ENCODE measurements at places on chromosomes 3 and 15.

DNA sequence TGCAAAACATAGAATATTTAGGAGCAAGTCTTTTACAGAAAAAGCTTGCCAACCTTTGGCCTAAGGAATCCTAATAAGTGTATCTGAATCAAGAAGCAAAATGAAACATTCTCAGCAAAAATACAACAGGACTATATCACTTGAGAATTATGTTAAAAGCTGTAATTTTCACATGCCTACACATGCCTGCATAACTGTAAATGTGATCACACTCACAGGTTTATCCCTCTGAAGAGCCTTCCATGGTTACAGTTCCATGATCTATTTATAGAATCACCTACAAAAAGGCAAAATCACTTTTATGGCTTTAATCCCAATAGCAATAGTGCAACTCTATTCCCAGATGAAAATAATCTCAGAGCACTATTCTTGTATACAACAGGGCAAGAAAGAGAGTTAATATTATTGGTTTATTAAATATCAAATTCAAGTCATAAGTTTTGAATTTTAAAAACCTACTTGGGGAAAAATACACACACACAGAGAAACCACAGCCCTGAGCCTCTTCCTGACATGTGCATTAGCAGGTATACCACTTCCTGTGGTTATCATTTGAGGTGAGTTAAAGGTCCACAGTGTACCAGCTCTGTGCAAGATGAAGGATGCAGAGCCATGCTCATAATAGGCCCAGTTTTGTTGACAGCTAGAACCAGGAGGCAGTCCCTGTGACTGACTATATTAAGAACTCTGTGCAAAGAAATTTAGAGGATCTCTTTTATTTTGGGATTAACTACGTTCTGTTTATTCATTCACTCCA lies 252.5 kb upstream of the TGFBR2 start:
- no peak for DNase-seq

DNA sequence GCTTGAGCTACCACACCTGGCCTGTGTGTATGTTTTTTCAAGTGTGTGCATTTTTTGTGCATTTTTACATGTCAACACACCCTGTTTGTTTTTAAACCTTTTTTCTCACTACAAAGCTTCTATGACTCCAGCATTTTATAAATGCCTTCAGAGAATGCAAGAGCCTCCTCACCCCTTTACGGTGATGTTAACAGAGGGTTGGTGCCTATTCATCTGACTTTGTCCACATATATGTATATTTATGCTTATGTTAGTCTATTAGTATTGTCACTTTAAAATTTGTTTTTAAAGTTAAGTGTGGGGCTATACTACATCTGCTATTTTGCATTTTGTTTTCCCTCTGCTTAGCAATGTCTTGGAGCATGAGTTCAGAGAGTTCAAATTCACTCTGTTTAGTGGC lies 45.8 kb downstream of the EEFSEC start:
- no peak for DNase-seq

- DNase-seq, result no peak
These were observed 131.7 kb downstream of the CADM2 start for GRCh38 chr3:85090495-85090894.

GRCh38 chr3:39144095-39144747 lies 9.2 kb downstream of the CSRNP1 start:
- no peak for DNase-seq

GRCh38 chr3:119700920-119701734 lies 1.7 kb upstream of the CFAP91 start:
- no peak for DNase-seq

GRCh38 chr3:176971613-176972174 lies 225.6 kb downstream of the TBL1XR1 start:
- DNase-seq, result no peak

GRCh38 chr3:80806673-80807072 lies 954.8 kb downstream of the GBE1 start:
- no peak for DNase-seq

DNA sequence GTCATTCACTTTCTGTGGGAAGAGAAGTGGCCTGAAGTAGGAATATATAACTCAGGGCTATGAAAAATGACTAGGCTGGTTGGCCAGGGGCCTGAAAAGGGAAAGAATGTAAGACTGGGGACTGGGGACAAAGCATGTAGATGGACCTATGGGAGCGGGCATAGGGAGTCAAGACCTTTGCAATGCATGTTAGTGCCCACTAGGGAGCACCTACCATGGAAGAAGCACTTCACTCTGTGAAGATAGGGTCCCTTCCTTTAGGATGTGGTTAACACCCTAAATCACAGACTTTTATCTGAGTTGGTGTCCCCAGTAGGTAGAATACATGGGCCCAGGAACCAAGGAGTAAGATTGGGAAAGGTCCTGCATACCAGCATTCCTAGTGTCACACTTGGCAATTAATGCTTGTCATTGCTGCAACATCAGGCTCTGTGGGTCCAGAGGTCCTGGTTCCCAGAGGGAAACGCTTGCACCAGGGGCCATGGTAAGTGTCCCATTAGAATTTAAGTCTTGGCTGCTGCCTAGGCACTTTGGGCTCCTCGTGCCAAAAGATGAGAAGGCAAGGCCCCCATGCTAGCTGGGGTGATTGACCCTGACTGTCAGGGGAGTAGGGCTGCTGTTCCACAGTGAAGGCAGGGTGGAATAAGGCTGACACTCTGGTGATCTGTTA lies 79.6 kb downstream of the CRYGS start:
- DNase-seq, result no peak

DNA sequence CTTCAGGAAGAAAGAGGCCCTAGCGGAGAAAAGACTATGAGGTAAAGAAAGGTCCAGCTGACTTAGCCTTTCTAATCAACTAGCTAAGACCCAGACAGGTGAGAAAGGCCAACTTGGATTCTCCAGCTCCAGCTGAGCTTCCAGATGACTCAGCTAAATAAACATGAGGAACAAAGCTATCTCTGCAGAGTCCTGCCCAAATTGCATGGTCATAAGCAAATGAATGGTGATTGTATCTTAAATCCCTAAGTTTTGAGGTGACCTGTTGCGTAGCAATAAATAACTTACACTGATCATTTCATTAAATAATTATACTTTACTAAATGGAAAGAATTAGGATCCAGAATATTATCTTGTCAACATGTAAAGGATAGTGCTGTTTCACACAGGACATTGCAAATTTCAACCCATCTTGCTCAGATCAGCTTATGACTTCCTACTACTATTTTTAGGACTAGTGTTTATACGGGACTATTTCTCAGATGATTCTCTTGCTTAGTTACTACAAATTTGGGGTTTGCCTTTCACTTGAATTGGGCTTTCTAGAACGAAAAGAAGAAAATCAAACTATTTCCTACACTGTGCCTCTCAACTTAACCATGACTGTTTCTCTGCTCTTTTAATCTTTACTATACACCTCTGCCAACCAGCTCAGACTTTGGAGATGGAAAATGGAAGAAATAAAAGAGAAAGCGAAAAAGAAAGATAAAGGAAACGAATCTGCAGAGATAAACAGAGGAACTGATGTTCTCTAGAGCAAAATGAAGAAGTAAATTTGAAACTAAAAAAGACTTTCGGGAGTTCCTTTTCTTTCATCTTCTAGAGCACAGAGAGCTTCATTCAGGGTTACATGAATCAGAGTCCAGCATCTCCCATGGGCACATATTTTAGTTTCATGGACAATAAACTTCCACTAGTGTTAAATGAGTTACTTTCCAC lies 6.6 kb upstream of the ADGRG7 start:
- DNase-seq, result no peak

DNA sequence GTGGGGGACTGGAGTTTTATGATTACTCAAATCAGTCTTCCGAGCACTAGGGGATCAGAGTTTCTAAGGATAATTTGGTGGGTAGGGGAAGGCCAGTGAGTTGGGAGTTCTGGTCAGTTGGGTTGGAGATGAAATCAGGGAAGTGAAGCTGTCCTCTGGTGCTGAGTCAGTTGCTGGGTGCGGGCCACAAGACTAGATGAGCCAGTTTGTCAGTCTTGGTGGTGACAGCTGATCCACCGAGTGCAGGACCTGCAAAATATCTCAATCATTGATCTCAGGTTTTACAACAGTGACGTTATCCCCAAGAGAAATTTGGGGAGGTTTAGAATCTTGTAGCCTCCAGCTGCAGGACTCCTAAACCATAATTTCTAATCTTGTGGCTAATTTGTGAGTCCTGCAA lies 249.4 kb downstream of the FAM43A start:
- DNase-seq, result no peak

DNA sequence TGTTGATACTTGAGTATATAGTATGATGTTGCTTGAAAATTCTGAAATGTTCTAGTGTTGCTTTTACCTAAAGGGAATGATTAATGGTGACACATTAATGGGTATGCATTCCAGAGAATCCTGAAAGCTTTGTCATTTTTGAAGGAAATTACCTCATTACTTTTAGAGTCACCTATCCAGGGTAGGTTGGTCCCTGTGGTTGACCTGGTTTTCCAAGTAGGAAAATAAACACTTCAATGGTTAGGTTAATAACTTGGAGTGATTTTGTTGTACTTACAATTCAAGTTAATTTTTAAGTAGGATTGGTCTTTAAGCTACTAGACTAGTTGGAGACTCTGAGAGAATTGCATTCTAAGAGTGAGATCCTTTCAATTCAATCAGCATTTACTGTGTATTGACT lies 31.0 kb downstream of the MITF start:
- peak; percentile 24 for DNase-seq

DNA sequence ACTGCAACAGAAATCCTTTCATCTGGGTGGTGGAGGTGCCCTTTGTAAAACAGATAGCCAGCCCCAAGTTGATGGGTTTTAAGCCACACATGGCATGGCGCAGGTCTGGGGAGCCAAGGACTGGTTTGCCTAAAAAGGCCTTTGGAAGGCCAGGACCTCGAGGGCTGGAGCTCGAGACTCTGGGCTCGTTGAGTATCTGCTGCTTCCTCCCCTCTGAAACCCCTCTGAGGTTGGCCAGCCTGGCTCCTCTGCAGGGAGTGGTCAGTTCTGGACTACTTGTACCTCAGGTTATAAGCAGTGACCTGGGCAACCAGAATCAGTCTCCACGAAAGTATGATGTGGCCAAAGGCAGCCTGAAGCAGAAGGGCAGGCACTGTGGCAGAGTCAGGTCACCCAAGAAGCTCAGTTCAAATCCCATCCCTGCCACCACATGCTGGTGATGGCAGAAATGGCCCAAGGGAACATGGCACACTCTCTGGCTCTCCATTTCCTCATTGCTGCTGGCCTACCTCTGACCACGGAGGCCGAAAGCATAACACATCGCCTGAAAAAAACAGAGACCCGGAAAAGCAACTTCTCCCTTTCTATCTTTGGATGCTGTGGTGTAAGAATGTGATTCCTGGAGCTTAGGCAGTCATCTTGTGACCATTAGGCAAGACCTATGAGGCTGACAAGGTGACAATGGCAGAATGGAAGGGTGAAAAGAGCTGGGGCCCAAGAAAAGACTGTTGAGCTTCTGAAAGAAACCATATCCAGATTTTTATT lies 51.2 kb downstream of the WNT7A start:
- DNase-seq, result no peak

DNA sequence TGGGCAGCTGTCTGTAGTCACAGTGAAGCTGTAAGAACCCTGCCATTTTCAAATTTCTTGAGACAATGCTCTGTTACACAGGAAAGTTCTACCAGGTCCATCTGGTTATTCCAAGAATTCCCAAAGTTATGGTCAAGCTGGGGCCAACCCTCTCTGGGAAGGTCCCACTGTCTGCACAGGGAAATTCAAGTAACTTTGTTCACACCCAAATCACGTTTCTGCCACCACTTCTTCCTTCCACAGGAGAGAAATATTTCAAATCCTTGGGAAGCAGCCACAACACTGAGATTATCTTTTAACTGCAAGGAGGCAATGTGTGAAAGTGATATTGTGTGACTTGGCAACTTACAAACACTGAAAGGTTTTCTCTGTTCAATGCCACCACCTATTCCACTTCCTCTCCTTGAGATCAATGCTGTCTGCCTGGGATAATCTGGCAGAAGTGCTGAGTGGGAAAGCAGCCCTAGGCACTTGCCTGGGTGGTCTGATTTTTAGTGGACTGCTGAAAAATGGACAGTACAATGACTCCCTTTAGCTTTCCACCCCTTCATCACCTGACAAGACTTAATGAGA lies 5.6 kb downstream of the SCAMP2 start:
- DNase-seq, result no peak

- DNase-seq, result no peak
These were observed 94.2 kb downstream of the PLXNA1 start for GRCh38 chr3:127077068-127077467.

- no peak for DNase-seq
These were observed 56.6 kb upstream of the ADPGK start for GRCh38 chr15:72840114-72840513.

DNA sequence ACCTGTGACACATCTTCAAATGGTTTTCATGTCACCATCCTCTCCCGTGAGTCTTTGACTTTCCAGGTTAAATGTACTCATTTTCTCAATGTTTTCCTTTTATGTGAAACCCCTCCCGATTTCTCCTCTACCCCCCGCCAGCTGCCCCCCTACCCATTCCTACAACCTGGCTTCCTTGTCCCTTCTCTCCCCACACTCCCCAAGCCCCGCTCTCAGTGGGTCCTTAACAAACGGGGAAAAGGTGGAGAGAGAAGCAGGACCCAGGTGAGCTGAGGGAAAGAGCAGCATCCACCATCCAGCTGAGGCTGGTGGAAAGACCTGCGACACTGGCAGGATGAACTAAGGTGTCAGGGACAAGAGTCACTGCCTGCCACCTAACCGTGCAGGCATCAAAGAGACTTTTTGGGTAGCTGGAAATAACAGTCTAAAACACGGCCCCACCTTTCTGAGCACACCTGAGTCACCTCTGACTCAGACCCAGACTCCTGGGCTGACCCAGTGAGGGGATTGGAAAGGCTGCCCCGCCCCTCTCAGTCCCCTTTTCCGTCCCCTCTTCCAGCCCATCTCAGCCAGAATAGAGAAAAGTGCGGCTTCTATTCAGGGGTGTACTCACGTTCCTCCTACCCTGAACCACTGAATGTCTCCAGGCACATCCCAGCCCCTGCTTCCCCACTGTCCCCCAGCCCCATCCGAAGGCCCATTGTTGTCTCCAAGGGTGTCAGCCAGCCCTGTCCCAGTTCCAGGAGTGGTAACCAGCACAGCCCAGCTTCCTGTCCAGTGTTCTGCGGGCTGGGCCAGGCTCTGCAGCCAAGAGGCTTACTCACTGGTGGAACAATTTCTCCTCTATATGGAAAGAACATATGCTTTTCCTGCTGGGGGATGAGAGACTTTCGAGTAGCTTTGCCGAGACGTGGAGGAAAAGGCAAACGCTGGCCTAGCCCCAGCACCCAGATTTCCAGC lies 20.4 kb downstream of the ISG20 start:
- no peak for DNase-seq

DNA sequence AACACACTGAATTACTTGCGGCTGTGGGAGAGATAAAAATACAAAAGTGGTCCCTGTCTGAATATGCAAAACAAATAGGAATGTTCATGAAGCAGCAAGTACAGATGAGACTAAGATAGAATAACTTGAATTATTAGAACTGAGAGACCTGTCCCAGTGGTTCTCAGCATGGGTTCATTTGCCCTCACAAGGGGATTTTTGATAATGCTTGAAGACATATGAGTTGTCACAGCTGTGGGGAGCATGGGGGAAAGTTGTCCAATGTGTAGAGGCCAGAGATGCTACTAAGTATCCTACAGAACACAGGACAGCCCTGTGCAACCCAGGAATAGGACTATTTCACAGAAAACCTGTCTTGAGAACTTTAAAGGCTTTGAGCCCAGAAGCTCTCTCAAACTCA lies 22.4 kb downstream of the PPM1L start:
- no peak for DNase-seq

- DNase-seq, result no peak
These were observed 59.5 kb downstream of the LRRC28 start for GRCh38 chr15:99310745-99311144.
